Hindlimb muscle (tissue), 1 donor: ENCODE measurements at places on chromosomes 12 and 14. TPM values are rescaled to one million over a fixed set of nuclear protein-coding genes. Genes with fewer than 3 reads are reported as not detected.

The KRT72 gene
- not detected for polyA plus RNA-seq

The ZC2HC1C gene
- polyA plus RNA-seq, result 2.0 TPM

The CCDC38 gene
- not detected for polyA plus RNA-seq

The LPCAT3 gene
- polyA plus RNA-seq, result 18.6 TPM

The NAV3 gene
- polyA plus RNA-seq, result 22.2 TPM

The CPNE6 gene
- polyA plus RNA-seq, result not detected

The HOTAIR gene
- 7.6 TPM for polyA plus RNA-seq

The NDUFB1 gene
- polyA plus RNA-seq, result 92.0 TPM

The ART4 gene
- polyA plus RNA-seq, result 0.22 TPM

GRCh38 chr12:56469007-56469930 lies 891 bp downstream of the SPRYD4 start:
- DNase-seq, result no peak

- DNase-seq, result no peak
Observed at GRCh38 chr12:53344487-53344823, 8.3 kb upstream of the SP7 start.

DNA sequence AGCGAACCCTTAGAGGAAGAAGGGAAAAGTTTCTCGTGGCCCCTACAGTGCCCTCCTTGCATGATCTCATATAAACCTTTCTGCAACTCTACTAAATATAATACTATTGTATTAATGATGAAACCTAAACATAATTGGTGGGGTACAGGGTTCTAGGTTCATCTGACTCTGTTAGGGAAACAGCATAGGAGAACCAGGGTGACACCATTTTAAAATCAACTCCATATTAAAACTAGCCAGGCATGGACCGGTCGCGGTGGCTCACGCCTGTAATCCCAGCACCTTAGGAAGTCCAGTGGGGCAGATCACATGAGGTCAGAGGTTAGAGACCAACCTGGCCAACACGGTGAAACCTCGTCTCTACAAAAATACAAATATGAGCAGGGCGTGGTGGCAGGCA lies 15.0 kb upstream of the RND1 start:
- no peak for DNase-seq

DNA sequence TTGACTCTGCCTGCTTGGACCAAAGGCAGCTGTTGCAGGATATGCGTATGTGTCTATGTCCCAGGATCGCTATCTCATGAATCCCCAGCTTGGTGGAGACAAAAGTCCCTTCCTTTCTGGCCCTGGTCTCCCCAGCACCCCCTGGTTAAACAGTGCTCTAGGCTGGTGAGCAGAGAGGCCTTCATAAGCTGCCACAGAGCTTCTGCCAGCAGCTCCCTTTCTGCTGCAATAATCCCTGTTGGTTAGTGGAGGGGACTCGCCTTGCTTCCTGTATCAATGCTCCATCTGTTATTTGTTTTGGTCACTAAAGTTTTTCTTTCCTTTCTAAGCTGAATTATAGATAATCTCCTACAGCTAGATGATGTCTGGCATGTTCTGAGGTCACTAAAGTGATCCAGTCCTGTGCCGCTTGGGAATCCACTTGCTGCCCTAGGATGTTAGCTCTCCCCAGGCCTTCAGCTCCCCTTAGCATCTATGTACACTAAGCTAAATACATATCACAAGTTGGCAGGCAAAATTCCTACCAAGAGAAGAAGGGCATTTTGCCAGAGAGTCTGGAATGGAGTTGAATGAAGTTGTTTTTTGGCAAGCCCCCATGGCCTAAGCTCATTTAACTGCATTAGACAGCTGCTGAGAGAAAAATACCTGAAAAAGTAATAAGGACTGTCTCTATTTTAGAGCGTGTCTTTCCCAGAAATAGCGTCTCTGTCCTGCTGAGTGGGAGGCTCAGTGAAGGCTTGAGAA lies 47.8 kb downstream of the RDH12 start:
- peak; percentile 54 for DNase-seq

DNA sequence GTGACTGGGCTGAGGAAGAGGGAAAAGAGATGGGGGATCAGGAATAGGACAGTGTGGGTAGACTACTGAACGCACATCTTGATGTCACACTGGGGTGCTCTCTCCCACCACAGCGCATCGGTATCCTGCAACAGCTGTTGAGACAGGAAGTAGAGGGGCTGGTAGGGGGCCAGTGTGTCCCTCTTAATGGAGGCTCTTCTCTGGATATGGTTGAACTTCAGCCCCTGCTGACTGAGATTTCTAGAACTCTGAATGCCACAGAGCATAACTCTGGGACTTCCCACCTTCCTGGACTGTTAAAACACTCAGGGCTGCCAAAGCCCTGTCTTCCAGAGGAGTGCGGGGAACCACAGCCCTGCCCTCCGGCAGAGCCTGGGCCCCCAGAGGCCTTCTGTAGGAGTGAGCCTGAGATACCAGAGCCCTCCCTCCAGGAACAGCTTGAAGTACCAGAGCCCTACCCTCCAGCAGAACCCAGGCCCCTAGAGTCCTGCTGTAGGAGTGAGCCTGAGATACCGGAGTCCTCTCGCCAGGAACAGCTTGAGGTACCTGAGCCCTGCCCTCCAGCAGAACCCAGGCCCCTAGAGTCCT lies 6.9 kb downstream of the C1QL4 start:
- no peak for DNase-seq

GRCh38 chr12:16008421-16008824 lies 97.3 kb downstream of the DERA start:
- no peak for DNase-seq

DNA sequence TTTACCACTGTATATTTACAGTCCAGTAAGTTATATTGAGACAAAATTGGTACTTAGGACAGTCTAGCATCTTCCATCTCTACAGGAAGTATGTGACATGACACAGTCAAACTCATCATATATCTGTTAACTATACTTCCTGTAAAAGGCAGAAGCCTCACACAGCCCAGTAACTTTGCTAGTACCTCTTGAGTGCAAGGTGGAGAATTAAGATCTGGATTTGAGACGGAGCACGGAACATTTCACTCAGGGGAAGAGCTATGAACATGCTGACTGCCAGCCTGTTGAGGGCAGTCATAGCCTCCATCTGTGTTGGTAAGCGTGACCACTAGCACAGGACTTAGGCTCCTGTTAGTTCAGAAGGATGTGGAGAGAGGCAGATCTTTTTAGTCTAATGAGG lies 333.7 kb upstream of the OR4E1 start:
- DNase-seq, result no peak

DNA sequence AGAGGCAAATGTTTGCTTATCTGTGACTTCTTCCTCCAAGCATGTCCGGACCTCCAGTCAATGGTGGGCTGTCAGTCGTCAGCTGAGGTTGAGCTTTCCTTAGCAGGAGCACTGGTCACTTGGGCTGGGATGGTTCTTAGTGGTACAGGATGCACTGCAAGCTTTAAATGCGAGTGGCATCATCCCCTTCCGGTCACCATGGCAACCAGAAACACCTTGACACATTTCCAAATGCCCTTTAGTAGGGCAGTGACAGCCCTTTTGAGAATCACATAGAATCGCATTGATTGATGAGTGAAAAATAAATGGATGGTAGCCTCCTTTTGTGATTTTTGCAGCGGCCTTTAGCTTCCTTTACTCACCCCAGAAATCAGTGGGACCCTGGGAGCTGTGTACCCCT lies 24.1 kb downstream of the NTF3 start:
- DNase-seq, result no peak

GRCh38 chr14:55701638-55702037 lies 121.6 kb downstream of the KTN1 start:
- DNase-seq, result no peak

GRCh38 chr14:104676694-104677511 lies 12.5 kb upstream of the INF2 start:
- no peak for DNase-seq

- no peak for DNase-seq
Observed at GRCh38 chr14:22188318-22188717, 400.7 kb downstream of the DAD1 start.

GRCh38 chr12:54980341-54980740 lies 4.2 kb downstream of the TESPA1 start:
- no peak for DNase-seq

- DNase-seq, result peak; percentile 32
Observed at GRCh38 chr12:11863478-11863906, 207.2 kb upstream of the BCL2L14 start.

- no peak for DNase-seq
Observed at GRCh38 chr12:38934078-38934584, 28.7 kb upstream of the CPNE8 start.

DNA sequence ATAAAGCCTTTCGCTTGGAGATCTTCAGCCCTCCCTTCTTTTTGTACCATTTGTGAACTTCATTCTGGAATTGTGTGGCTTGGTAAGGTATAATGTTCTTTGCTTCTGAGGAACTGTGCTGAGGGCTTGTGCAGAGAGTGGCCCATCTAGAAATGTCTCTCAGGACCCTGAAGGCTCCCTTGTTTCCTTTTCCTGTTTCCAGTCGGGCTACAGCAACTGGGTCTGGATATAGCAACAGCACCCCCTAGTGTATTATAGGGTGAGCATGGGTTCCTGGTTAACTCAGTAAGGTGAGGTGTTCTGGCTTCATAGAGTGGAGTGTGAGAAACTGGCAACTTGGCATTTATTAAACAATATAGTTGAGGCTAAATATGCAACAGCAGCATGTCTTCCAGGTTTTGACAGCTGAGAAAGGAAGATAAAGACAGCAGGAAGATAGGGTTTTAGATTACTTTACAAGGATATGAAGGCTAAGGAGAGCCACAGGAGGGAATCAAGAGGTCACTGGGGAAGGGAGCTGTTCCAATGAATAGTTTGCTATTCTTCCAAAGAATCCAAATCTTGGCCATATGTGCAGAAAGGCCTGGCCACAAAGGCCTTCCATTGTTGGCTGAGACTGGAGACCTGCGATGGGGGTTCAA lies 49.1 kb upstream of the RNU6-8 start:
- DNase-seq, result peak; percentile 48

- DNase-seq, result no peak
Observed at GRCh38 chr12:31471051-31471450, 119.9 kb downstream of the DENND5B start.

DNA sequence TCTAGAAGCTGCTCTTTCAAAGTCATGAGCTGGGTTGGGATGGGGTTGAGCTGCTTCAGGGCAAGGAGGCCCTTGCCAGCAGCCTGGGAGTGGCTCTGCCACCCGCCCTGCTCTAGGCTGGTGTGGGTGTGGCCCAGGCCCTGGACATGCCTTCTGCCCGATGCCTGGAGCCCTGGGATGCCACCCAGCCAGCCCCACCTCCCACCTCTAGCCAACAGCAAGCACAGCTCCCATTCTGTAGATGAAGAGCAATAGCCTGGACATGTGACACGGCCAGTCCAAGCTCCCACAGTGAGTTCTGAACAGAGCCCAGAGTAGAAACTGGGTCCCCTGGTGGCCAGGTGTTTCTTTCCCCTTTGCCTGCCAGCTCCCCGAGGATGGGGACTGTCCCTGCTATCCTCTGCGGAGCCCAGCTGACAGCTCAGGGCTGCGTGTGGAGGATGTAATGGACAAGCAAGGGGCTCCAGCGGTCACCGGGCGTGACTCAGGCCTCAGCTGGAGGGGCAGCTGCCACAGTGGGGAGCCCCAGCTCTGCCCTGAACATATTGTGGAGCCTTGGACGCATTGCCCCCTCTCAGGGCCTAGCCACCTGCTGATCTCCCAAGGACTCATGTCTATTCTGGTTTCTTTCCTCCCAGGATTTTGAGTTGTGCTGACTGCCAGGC lies 165.2 kb downstream of the TSPAN9 start:
- DNase-seq, result no peak

- DNase-seq, result no peak
Observed at GRCh38 chr12:18716236-18716635, 21.6 kb downstream of the PLCZ1 start.

DNA sequence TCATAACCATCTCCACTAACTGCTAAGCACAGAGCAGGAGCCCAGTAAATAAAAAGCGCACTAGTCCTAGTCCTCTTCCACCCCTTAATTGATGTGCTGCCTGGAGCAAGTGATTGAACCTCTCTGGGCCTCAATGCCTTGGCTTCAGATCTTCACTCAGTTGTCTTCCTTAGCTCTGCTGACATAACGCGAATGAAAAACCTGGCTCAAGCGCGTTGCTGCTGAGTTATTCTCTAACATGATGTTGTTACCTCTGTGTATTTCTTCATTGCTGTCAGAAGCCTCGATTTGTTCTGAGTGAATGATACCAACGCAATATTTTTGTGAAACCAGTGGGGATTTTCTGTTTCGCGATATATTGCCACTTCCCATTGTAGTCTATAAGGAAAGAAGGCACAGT lies 185.1 kb upstream of the CCND2 start:
- DNase-seq, result no peak

- DNase-seq, result no peak
Observed at GRCh38 chr14:93965287-93965821, 11.0 kb downstream of the ASB2 start.

DNA sequence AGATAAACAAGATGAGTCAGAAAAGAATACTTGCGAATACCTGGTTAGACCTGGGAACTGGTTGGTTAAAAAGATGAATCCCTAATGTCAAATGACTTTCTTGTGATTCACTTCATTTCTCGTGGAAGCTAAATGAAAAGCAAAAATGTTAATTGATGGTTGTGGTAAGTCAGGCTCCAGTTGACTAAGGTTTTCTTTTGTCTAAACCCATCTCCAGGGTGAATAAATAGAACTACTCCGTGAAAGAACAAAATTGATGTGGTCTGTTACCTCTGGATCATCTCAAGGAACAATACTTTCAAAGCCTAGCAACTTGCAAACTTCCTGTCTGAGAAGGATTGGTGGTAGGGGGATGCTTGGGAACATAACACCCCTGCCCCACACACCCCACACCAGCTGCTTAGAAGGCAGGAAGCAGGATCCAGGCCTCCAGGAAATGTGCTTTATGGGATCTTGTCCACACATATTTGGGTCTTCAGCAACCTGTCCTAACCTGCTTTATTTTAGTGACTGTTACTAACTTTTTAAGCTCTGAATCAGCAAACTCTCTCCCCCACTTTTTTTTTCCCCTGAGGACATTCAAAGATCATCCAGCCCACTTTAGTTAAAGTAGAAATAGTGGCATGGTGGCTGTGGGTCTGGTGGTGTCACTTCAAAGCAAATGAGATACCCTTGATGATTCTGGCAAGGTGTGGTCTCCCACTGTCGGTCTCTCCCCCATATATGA lies 60.4 kb upstream of the PTHLH start:
- DNase-seq, result no peak

DNA sequence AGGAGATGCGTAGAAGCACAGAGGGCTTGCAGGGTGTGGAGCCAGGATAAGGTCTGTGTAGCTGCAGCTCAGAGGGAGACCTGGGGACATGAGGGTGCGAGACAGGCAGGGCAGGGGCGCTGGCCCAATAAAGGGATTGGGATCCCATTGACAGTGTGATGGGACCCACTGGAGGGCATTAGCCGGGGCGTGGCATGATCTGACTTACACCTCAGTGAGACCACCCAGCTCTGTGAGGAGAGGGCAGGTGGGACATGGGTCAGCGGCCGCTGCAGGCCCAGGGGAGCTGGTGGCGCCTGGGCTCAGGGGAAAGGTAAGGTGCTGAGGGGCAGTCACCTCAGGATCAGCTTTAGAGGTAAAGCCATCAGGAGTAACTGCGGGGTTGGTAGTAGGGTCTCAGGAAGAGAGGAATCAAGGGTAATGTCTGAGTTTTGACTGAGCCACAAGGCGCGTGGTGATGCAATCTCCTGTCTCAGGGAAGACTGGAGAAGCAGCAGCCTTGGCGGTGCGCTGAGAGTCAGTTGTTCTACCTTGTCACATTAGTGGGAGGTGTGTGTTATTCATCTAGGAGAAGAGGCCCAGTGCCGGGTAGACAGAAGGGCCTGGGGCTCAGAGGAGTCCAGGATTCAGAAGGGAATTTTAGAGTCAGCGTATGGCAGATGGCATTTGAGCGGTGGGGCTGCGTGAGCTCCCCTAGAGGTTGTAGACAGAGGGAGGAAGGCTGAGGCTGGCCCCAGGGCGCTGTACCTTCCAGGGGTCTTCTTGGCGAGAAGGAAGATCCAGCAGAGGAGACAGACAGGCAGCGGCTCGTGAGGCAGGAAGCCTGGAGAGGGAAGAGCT lies 30.8 kb upstream of the BDKRB2 start:
- DNase-seq, result no peak
